ENCODE measurements at places on chromosomes 4 and X.
A peak's percentile ranks its signal among the peaks of the same experiment; 100 is the strongest.

GRCh38 chr4:3440979-3441500 is 728 bp upstream of the HGFAC start:
- no peak for DNase-seq

DNA sequence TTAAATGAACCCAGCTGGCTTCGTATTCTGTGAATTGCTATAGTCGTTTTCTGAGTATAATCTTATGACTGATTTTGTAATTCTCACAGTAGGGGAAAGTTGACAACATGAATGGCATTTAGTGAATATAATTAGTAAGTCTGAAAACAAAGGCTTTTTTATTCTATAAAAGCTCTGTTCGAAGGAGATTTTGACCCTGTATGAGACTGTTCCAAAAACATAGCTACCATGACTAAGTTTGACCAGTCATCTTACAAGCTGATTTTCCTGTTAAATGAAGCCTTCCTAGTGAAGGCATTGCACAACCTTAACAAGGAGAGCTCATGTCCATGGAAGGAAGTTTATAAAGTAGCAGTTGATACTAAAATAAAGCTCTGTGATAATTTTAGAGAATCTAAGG is 242.3 kb downstream of the RPA4 start:
- no peak for DNase-seq

- DNase-seq = no peak
Measured at GRCh38 chrX:74408304-74408703, 13.0 kb upstream of the SLC16A2 start.

DNA sequence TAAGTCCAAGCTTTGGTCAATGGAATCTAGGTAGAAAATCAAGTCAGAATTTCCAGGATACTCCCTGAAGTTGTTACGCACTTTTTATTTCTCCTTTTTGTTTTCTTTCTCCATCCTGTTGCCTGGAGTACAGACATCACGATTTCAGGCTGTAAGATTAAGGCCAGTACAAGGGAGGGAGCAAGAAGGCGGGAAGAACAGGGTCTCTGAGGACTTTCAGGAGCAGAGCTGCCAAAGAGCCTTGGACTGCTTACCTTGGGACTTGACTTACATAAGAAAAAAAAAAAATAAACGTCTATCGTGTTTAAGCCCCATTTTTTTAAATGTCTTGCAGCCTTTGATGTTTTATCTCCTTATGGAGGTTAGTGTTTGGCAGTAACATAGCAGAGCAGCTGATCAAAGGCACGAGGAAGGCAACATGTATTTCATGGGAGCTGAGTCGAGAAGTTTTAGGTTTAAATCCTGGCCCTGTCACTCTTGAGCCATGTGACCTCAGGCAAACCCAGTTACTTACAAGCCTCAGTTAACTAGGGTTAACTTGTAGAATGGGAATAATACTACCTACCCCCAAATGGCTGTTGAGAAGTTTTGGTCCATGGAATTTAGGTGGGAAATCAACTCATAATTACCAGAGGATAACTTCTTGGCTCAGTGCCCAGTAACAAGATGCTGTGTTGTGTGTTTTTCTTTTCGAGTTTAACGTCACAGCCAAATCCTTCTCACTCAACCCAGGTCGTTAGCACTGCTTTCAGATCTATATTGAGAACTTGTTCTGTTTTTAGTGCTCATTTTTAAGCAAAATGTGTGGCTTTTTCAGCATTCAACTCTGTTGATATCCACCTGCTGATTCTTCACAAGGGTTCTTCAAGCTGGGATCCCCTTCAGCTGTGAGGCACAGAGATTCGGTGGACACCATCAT is 106.8 kb downstream of the CLNK start:
- no peak for DNase-seq

- DNase-seq = no peak
Measured at GRCh38 chrX:50002067-50002714, 79.8 kb downstream of the CLCN5 start.

GRCh38 chr4:145496292-145496691 is 14.6 kb downstream of the SMAD1 start:
- DNase-seq = no peak

- peak; percentile 10 for DNase-seq
Measured at GRCh38 chrX:68822641-68823410, 6.0 kb upstream of the EFNB1 start.

DNA sequence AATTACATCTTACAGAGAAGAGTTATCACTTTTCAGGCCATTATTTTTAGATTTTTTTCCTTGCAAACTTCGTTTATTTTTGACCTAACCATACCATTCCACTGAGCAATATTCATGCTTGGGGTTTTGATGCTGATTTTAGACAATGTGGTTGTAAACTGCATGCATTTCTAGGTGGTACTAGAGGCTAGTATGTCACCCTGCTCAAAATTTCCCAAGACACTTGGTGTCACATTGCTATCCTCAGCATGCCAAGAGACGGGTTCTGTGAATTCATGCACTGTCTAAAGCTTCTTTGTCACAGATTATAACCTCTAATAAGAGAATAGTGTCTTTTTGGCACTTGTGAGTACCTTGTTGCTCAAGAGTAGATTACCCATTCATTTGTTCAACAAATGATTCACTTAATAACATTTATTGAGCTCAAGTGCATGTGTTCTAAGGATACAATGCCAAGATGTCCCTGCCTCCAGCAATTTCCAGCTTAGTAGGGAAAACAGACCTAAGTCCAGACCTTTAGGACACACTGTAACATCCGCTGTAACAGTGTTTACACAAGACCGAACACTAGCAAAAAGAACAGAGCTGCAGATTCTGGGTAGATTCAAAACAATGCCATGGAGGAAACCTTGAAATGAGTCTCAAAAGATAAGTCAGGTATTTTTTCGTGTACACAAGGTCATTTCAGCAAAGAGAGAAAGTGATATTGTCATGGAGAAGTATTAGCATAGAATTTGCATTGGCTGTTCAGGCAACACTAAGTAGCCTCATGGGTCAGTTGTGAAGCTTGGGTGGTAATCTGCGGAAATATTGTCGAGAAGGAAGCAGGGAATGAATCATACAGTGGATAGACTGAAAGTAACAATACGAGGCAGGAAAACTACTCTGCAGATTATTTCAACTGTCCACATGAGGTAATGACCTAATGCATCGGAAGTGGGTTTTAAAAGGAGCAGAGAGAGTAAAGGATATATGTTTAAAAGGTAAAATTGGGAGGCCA is 515.1 kb upstream of the ZFP42 start:
- no peak for DNase-seq

DNA sequence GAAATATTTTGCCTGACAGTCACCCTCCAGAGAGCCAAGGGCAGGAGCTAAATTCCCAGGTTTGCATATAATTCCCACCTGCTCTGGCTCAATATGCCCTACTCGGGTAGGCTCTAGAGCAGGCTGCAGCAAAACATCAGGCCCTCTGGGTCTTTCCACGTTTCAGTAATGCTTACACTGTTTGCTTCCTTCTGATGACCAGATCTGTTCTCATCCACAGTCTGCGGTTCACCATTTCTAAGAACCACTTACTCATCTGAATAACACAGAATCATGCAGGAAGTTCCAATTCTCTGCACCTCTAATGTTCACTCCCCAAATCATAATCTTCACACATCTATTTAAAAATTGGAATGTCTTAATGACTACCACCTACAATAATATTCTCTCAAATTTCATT is 141.4 kb downstream of the PPP3CA start:
- DNase-seq = peak; percentile 43
